Mesenteric fat pad (tissue), 1 donor: ENCODE measurements at places on chromosomes 12 and 14.

DNA sequence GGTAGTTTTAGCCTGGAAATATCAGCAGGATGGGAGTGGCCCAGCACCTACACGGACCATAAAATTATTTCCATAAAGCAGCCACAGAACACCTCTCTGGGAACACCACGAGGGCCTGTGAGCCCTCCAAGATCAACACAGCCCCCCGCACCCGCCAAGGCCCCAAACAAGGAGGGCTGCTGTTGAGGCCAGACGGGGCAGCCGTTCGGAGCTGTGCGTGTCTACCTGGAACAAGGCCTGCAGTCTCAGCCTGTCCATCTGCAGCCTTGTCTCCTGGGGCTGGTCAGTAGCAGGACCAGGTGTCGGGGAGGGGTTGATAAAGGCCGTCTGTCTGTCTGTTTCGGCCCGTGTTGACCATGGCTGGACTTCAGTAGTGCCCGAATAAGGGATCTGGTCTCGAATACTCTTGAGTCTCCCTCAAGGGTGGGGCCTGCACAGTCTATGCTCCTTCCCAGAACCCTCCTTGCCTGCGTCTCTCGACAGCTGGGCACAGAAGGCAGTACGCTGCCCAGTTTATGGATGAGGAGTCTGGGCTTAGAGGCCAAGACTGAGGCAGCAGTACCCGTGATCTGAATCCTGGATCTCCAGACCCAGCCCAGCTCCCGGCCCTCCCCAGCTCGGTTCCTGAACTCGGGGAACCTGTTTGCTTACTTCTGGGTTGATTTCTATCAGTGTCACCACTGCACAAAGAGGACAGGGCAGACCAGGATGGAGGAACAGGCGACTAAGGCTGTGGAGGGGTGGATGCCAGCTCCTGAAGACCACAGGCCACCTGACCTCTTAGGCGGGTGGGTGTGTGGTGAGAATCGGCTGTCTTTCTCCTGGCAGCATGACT is 23.1 kb upstream of the DLK1 start:
- no peak for DNase-seq

DNA sequence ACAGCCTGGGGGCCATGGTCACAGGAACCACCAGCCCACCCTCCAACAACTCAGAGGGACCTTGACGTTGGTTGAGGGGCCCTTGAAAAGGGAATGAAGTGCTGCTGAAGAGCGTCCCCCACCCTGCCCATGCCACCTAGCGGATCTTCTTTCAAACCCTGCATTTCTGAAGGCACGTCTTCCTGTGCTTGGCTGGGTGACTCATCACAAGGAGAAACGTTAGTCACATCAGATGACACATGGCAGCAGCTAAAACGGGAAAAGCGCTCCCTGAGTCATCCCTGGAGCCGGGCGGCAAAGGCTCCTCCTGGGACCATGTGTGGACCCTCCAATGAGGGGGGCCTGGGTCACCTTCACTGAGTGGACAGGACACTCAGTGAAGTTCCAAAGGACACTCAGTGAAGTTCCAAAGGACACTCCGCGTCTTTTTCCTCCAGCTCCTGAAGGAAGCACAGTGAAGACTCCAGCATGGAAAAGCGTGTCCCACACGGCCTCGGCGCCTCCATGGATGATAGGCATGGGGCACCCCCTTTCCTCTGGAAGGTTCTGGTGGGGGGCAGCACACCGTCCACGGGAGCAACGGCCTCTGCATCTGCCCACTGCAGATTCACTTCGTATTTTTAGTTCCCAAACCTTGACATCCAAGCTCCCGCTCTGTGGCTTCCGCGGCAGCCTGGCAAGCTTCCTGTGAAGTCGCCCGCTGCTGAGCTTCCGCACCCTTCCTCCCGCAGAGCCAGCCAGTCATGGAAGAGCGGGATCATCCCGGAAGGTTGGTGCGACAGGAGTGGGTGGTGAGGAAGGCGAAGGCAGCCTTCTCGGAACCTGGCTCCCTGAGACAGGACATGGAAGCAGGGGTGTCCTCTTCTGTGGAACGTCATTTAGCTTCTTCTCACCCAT is 383.4 kb downstream of the VRK1 start:
- no peak for DNase-seq

DNA sequence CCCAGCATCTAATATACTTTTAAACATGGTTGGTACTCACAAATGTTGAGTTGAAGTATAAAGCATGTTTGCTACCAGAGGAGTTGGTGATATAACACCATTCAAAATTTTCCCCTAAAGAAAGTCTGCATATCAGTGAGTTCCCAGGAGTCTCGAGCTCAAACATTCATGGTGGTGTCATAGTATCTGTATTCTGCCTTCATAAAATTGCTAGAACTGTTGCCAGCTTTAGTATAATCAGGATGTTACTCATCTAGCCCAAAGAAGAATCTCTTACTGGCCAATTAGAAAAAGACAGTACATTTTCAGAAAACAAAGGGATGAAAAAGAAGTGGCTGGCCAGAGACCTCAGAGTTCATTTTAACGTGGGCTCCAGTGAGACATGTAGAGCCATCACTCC is 374.7 kb downstream of the KCNH5 start:
- DNase-seq, result no peak

- no peak for DNase-seq
Observed at GRCh38 chr14:97446087-97446486, 648.9 kb downstream of the VRK1 start.

- no peak for DNase-seq
Observed at GRCh38 chr12:24396224-24396623, 446.8 kb upstream of the SOX5 start.

DNA sequence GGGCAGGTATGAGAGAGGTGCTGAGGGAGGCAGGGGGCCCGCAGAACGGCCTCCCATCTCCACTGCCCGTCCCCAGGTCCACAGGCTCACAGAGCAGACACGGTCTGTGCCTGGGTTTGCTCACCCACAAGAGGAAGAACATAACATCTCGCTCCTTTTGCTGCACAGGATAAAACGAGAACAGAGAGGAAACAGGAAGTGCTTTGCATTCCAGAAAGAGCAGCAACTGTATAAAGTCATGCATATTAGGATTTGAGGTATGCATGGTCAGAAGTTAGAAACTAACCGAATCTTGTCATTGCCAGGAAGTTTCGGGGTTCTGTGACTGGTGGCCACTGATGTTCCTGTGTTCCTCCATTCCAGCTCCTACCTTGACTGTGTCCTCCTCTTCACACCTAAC is 25.0 kb downstream of the NTF3 start:
- DNase-seq, result no peak

- no peak for DNase-seq
Observed at GRCh38 chr14:64421166-64421565, 33.0 kb downstream of the MTHFD1 start.

DNA sequence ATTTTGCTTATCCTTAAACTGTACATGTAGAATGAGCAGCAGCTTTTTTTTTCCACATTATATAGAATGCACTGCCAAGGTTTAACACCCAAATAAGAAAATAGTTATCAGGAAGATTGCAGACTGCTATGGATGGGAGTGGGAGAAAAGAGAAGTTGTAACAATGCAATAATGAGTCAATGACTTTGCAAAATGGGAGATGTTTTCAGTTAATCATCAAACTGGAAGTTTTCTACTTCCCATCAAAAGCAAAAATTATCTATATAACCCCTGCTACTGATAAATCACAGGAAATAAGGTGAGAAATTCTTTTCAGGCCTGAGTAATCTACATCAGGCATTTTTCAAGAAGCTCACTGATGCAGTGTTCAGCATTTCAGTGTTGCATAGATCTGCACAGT is 309.1 kb downstream of the GXYLT1 start:
- no peak for DNase-seq

DNA sequence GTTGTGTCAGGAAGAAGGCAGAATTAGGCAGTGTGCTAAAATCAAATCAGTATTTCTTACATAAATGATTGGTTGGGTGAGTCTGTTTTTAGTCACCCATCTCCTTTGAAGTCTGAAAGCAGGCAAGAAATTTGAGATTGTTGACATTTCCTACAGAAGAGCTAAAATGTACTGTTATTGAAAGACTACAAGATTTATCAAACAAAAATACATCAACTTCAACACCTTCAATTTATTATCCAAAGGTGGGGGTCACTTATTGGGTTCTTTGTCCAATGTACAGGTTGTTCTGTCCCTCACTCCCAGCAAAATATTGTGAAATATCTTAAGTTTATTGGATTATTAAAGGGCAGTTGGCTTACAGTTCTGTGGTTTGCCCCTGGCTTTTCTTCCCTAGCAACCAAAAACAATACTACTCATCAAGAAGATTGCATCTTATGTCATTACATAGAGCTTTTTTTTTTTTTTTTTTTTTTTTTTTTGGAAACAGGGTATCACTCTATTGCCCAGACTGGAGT is 20.6 kb upstream of the PKP2 start:
- no peak for DNase-seq

- DNase-seq, result no peak
Observed at GRCh38 chr14:65304963-65305362, 107.6 kb upstream of the FUT8 start.

DNA sequence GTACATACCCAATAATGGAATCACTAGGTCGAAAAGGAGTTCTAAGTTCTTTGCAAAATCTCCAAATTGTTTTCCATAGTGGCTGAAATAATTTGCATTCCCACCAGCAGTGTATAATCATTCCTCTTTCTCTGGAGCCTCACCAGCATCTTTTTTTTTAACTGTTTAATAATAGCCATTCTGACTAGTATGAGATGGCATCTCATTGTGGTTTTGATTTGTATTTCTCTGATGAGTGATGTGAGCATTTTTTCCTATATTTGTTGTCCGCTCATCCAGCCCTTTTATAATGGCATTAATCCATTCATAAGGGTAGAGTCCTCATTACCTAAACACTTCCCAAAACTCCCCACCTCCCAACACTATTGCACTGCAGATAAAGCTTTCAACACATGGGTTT is 278.3 kb downstream of the SEC23A start:
- DNase-seq, result no peak

- no peak for DNase-seq
Observed at GRCh38 chr14:103391048-103391447, 5.8 kb downstream of the MARK3 start.

DNA sequence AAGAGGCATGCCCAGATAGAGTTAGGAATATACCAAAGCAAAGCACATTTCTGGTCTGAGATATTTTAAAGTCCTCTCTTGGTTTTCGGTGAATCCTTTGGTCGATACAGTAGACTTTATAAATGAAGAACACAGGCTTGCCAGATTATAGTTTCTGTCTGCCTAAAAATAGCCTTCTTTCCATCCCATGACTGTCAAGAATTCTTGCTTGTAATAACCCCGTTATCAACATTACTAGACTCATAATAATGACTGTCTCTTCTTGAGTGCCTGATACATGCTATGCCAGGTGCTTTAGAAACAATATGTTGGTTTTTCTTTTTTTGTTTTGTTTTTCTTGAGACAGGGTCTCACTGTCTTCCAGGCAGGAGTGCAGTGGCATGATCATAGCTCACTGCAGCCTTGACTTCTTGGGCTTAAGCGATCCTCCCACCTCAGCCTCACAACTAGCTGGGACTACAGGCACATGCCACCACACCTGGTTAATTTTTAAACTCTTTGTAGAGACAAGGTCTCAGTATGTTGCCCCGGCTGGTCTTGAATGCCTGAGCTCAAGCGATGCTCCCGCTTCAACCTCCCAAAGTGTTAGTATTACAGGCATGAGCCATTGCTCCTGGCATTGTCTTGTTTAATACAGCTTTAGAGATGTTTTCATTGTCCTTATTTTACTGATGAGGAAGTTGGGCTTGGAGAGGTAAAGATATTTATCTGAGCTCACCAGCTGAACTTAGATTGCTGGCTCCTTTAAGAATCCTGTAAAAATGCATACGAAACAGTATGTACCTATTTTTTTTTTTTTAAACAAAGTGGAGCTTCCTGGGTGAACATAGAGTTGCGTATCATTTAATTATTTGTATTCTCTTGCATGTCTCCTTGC is 30.4 kb downstream of the CHST11 start:
- no peak for DNase-seq

DNA sequence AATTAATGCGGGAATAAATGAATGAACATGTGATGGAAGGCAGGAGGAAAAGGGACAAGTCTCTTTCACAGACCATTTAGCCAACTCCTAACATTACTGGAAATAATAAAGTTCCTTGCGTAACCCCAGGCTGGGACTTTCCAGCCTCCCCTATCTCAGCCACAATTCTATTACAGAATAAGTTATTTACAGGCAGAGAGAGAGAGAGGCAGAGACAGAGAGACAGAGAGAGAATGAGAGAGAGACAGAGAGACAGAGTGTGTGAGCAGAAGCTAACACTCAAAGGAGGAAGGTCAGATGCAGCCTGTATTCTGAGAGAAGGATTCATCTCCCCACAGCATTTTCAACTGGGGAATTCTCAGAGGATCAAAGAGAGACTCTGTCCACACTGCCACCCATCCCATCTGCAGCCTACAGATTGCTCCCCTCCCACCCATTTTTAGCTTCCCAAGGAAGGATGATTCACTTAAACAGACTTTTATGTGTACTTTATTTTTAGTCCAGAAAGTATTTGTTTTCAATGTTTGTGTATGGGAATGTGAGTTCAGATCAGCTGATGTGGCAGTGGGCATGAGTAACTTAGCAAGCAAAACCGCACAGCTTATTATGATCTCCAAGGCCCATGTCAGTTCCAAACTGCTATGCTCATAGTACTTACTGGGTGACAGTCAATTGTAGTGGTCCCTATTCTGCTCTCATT is 165.7 kb downstream of the CAND1 start:
- DNase-seq, result no peak

DNA sequence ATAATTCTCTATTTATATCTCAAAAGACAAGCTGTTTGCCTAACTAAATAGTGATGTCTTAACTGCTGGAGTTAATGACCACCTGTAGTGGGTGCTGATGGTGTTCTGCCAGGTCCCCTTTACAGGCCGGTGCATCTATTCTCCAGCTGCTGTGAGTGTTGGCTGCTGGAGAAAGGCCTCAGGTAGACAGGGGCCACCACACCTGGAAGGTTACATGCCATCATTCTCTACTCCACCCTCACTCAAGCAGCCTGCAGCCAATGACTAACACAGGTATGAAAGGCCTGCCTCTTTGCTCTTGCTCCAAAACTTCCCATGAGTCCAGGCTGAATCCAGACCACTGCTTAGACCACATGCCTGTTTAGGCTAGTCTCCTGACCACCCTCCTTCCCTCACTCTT is 73.9 kb downstream of the RPS6KA5 start:
- DNase-seq, result no peak

- no peak for DNase-seq
Observed at GRCh38 chr14:56552615-56553014, 27.0 kb upstream of the TMEM260 start.

- DNase-seq, result no peak
Observed at GRCh38 chr12:14322403-14322802, 43.1 kb upstream of the ATF7IP start.
